ENCODE measurements at places on chromosomes 11 and 22. TPM values are rescaled to one million over a fixed set of nuclear protein-coding genes. Genes with fewer than 3 reads are reported as not detected.

- DNase-seq = peak; percentile 11
Observed at GRCh38 chr11:4539603-4540219, 5.3 kb upstream of the OR52M1 start.

DNA sequence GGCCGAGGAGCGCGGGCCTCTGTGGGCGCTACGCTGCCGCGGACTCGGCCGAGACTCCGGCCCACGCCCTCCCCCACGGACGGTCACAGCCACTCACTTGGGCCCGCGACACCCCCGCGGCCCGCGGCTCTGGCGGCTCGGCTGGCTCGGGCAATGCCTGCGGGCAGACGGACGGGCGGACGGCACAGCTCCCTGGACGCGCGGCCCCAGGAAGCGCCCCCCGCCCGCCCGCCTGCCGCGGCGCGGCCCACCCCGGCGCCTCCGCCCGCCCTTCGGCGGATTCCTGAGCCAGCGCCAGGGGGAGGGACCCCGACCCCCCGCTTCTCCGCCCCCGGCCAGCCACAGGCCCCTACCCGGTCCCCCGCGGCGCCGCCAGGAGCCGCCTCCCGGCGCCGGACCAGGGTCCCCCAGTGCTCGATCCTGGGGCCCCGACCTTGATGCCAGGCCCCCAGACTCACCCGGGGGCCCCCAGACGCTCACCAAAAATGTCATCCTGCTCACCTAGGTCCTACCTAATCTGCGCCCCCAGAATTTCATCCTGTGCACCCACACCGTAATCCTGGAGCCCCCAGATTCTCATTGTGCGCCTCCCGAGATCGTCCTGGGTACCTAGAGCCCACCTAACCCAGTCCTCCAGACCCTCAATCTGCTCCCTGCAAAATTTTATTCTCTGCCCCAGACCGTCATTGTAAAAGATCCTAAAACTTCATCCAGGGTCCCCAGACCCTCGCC lies at the start of gene EFEMP2:
Gene EFEMP2 (minus strand): TSS at position 215 of the 732 bp plus-strand sequence. CDS start 446 bp downstream, outside the sequence.
- no peak for DNase-seq

DNA sequence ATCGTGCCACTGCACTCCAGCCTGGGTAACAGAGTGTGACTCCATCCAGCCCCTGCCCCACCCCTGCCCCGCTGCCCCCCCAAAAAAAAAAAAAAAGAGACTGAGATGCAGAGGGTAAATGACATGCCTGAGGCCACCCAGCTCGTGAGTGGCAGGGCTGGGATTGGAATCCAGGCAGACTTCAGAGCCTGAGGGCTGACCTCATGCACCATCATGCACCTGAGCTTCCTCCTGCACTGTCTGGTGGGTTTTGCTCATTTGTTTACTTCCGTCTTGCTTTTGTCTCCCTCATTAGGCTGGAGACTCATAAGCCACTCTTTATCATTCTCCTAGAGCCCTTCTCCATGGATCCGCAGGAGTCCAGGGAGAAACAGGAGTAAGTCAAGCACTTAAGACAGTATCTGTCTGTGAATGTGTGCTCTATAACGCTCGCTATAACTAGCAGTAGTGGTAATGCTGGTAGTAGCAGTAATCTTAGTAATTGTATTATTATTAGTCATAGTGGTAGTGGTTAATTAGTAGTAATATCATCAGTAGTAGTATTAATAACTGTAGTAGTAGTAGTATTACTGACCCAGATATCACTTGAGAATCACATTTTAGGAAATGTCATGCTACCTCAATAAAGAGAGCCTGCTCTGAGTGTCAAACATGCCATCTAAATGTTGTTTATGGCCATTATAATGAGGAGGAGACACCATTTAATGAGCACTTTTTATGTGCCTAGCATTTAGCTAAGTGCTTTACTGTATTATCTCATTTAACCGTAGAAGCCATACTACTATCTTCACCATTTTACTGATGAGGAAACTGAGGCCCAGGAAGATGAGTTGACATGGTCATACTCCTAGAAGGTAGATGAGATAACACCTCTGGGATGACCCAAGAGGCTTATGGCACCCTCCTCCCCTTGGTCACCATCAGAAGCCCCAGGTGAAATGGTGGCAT lies 85.0 kb downstream of the NAT10 start:
- DNase-seq = no peak

GRCh38 chr11:119591836-119592310 lies 137.1 kb downstream of the NECTIN1 start:
- no peak for DNase-seq

GRCh38 chr22:19975707-19976035 lies 34.1 kb upstream of the TXNRD2 start:
- DNase-seq = no peak

DNA sequence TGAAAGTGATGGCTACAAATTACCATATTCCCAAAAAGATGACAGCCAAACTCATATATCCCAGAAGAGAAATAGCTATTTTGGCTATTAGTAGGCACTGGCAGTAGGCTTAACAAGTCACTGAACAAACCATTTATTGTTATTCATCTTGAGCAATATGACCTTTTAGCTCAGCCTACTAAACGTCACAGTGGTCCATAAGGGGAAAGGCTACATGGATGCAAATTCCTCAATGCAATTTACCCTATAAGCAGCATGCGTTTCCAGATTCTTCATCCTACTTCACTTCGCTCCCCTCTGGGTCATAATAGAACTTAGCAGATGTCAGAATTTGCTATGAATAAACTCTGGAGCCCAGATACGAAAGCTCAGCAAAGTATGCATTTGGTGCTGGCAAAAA lies 114.0 kb downstream of the SIK3 start:
- DNase-seq = no peak

GRCh38 chr22:40114411-40114810 lies 63.3 kb upstream of the TNRC6B start:
- no peak for DNase-seq

- no peak for DNase-seq
Observed at GRCh38 chr11:1203505-1204271, 19.2 kb upstream of the MUC5B start.

DNA sequence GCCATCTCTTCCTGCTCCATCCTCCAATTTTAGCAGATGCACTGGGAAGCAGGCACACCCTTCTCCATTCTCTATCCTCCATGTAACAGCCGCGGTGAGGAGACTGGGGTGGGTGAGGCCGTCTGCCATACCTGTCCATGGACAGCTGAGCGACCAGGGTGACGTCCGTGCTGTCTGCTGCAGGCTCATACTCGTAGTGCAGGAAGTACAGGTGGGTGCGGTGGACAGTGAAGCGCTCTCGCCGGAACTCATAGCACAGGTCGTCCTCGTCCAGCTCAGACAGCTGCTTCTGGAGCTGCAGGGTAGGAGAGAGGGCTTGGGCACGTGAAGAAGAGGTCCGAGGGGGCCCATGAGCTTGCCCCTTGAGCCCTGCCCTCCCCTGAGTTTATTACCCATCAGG lies 257.8 kb upstream of the SYN3 start:
- no peak for DNase-seq

- DNase-seq = no peak
Observed at GRCh38 chr11:130413405-130414106, 14.9 kb downstream of the ADAMTS8 start.

DNA sequence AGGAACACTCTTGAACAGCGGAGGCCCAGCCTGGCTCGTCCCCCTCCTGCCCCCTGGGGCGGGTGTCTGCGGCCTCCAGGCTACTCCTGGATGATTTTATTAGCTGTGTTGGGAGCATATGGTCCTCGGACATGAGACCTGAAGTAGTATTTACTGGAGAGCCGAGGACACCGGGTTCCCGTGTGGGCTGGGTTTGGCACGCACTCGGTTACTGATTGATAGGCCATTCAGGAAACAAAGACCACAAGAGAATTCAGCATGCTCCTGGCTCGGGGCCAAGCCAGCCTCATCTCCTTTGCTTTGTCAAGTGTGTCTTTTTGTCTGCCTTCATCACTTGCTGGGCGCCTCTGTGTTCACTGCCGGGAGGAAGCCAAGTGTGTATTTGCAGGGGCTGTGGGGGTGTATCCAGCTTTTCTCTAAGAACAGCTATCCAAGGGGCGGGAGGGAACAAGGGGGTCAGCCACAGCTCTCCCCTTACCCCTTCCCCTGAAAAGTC lies 9.7 kb downstream of the FXYD2 start:
- peak; percentile 82 for DNase-seq

GRCh38 chr11:45104790-45105084 lies 41.7 kb upstream of the PRDM11 start:
- no peak for DNase-seq

DNA sequence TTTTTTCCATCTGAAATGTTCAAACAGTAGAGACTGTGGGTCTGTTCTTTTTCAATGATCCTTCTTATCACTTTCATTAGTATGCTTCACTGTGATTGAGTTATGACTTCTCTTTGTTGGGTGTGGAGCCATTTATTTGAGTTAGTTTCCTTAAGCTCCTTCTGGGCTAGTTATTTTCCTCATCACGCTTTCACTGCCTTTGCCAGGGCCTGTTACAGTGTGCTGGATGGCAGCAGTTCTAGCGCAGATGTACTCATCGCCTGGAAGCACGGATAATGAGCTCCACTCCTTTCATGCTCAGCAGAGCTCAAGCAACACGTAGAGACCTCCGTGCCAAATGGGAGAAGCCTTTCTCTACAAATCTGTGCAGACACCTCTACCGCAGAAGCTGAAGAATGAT lies 7.0 kb upstream of the ARHGAP42 start:
- no peak for DNase-seq

- no peak for DNase-seq
Observed at GRCh38 chr11:32391956-32392553, 43.3 kb downstream of the WT1 start.

DNA sequence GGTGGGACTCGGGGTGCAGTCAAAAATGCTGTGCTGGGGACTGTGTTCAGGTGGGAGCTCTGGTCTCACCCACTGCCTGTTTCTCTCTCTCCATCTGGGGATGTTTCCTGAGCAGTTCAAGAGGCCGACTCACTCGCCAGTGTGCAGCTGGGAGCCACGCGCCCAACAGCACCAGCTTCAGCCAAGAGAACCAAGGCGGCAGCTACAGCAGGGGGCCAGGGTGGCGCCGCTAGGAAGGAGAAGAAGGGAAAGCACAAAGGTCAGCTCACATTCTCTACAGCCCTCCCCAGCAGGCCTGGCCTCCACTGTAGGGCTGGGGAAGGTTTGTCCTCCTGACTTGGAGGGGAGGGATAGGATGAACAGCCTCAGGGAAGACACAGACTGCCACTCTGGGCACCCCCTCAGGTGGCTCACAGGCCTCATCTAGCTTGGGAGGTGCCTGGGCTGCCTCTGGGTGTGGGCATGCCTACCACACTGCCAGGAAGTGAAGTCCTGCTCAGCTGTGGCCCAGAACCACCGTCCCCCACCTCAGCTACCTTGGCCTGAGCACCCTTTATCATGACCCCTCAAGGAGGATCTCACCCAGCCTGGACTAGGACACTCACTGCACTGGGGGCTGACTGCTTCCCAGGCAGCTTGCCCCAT lies 13.0 kb downstream of the TUB start:
- no peak for DNase-seq

GRCh38 chr11:127873478-127873877 lies 713.9 kb downstream of the ETS1 start:
- DNase-seq = no peak

DNA sequence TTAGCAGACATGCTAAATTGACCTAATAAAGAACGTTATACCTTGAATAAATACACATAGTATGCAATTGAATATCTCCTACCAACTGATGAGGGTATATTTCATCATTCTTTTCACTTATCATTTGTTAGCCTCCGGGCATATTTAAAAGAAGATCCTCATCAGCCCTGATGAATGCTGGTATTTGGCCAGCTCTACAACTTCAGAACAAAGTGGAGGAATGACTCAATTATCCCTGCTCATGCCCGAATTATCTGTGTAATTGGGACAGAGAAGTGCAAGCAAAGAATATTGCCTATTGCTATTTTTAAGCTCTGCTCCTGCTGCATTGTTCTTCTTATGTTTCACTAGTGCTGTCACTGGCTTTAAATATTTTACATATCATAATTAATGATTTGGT lies 622.1 kb downstream of the METTL15 start:
- DNase-seq = no peak

DNA sequence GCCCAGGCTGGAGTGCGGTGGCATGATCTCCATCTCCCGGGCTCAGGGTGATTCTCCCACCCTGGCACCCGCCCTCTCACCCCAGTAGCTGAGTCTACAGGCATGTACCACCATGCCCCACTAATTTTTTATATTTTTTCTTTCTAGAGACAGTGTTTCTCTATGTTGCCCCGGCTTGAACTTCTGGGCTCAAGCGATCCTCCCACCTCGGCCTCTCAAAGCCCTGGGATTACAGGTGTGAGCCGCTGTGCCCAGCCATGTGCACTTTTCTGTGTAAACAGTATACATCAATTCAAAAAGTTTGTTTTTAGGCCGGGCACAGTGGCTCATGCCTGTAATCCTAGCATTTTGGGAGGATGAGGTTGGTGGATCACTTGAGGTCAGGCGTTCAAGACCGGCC lies 14.7 kb downstream of the GRIK4 start:
- DNase-seq = no peak

- no peak for DNase-seq
Observed at GRCh38 chr11:95461348-95461747, 230.3 kb upstream of the SESN3 start.

GRCh38 chr11:16975906-16976305 lies 38.3 kb downstream of the PLEKHA7 start:
- no peak for DNase-seq

DNA sequence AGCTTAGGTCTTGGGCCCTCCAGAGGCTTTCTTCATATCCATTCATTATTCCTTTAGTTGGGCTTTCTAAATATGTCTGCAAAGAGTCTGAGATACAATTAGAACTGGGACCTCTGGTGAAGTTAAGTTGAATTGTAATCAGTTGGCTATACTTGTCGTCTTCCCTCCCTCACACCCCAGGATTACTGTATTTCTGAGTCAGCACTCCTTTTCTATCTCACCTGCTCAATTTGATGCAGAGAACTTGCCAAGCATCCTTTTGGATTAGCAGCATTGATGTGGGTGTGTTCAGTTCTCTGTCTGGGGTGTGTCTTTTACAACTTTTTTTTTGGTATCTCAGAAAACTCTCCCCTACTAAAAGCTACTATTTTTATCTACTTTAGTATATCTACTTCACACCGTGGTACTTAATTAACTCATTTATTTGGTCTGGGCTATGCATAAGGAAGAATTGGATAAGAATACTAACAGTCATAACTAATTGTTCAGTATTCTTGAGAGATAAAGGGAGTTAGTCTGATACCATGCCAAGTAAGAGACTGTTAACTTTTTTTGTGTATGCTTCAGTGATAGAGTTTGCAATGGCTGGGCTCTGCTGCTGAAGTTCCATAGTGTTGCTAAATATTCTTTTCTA lies 15.1 kb downstream of the CTNND1 start:
- no peak for DNase-seq

GRCh38 chr22:44229331-44229730 lies 48.6 kb downstream of the PARVG start:
- DNase-seq = no peak

GRCh38 chr11:80182901-80183300 lies 742.1 kb upstream of the TENM4 start:
- DNase-seq = no peak

SLC17A6 gene
- not detected for polyA plus RNA-seq

NCAM1 gene
- polyA plus RNA-seq = 87.3 TPM

GGT5 gene
- 18.3 TPM for polyA plus RNA-seq

SMIM35 gene
- 0.17 TPM for polyA plus RNA-seq

KRTAP5-11 gene
- polyA plus RNA-seq = 0.76 TPM

CCS gene
- 54.0 TPM for polyA plus RNA-seq

XKR3 gene
- not detected for polyA plus RNA-seq

CSKMT gene
- 5.9 TPM for polyA plus RNA-seq

CATSPERZ gene
- polyA plus RNA-seq = not detected

GAL3ST1 gene
- polyA plus RNA-seq = 23.8 TPM

SULT4A1 gene
- polyA plus RNA-seq = 4.0 TPM

IGSF9B gene
- 8.3 TPM for polyA plus RNA-seq

VSIG10L2 gene
- polyA plus RNA-seq = not detected

C11orf52 gene
- polyA plus RNA-seq = 10.0 TPM

TESMIN gene
- 19.3 TPM for polyA plus RNA-seq

GRM5 gene
- polyA plus RNA-seq = 0.13 TPM
